Activated CD4-positive, alpha-beta T cell treated with anti-CD3 and anti-CD28 coated beads, Interleukin-2, amount 10 ng/mL, durations not matched to agents 7 days and 5 days (primary cell): ENCODE measurements at places on chromosomes 16 and 17. TPM values are rescaled to one million over a fixed set of nuclear protein-coding genes. Genes with fewer than 3 reads are reported as not detected.

DNA sequence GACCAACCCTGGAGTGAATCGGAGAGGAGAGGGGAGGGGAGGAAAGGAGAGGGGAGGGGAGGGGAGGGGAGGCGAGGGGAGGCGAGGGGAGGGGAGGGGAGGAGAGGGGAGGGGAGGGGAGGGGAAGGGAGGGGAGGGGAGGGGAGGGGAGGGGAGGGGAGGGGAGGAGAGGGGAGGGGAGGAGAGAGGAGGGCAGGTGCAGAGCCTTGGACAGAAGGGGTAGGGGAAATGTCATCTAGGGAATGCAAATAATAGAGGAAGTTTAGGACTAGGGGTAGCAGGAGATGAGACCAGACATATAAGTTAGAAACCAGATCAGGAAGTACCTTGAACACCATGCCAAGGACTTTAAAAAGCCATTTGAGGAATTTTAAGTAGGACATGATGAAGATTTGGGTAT lies 119.8 kb downstream of the RBFOX3 start:
- peaks cover 5% of the 10 kb centered on the region for H3K27me3 ChIP-seq
- H3K4me1 ChIP-seq: no peaks in the 10 kb centered on the region
- H3K36me3 ChIP-seq: no peaks in the 10 kb centered on the region
- DNase-seq: no peak
- H3K27ac ChIP-seq: no peak overlapping the region
- no peak overlapping the region for H3K4me3 ChIP-seq

Gene KRTAP4-3
- total RNA-seq: not detected

DNA sequence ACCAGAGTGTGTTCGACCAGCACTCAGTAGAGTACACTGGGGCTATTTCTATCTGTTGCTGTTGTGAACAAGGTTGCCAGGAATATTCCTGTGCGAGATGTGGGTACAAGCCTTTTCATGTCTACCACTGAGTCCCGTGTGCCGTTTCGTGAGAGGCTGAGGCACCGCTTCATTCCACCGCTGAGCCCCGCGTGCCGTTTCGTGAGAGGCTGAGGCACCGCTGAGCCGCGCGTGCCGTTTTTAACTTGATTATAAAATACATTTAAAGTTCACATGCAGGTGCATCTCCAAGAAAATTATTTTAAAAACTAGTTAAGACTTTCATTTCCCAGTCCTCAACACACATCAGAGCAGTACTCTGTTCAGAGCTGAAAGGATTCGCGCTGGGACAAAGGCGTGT lies 78.7 kb upstream of the ZNF750 start:
- no peak overlapping the region for H3K27ac ChIP-seq
- H3K36me3 ChIP-seq: peaks cover 20% of the 10 kb centered on the region
- no peak for DNase-seq
- no peaks in the 10 kb centered on the region for H3K27me3 ChIP-seq
- H3K4me1 ChIP-seq: peaks cover 13% of the 10 kb centered on the region

DNA sequence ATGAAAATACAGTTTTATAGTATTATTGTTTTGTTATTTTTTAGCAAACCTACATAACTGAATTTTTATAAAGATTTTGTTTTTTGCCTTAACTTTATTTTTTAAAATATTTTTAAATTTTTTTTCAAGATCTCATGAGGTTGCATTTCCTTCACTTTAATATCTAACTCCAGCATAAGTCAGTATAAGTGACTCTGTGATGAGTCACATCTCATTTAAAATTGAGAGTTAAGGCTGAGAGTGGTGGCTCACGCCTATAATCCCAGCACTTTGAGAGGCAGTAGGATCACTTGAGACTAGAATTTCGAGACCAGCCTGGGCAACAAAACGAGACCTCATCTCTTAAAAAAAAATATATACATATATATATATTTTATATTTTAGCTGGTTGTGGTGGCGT lies 44.0 kb downstream of the NLK start:
- no peak for DNase-seq
- H3K27ac ChIP-seq: no peak overlapping the region
- H3K36me3 ChIP-seq: peaks cover 5% of the 10 kb centered on the region
- no peak overlapping the region for H3K4me3 ChIP-seq
- H3K4me1 ChIP-seq: no peaks in the 10 kb centered on the region
- no peaks in the 10 kb centered on the region for H3K27me3 ChIP-seq

- peak overlapping the region; percentile 72 for H3K27ac ChIP-seq
- H3K36me3 ChIP-seq: no peaks in the 10 kb centered on the region
- DNase-seq: peak; percentile 82
- peaks cover 13% of the 10 kb centered on the region for H3K27me3 ChIP-seq
- peak overlapping the region; percentile 39 for H3K4me3 ChIP-seq
- peaks cover 46% of the 10 kb centered on the region for H3K4me1 ChIP-seq
Observed at GRCh38 chr16:57277586-57277985, 6.9 kb downstream of the PLLP start.

Gene HAP1
- total RNA-seq: 0.25 TPM

Gene MAP2K6
- 11.6 TPM for total RNA-seq

Gene KRT39
- total RNA-seq: not detected

DNA sequence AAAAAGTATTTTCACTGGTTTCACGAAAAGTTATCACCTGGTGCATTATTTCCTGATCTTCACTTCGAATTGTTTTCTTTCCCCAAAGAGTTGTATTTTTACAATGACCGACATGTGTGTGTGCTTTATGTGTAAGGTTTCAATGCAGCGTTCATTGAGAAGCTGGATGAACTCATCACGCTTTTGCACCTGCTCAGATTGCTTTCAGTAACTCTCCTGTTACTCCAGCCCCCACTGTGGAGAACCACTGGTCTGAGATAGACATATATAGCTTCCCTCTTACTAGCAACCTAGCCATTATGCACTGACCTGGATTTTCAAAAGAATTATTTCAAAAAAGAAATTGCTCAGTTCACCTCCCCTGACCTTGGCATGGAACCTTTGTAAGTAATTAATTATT lies 178.3 kb upstream of the CHMP6 start:
- no peak overlapping the region for H3K4me3 ChIP-seq
- peak overlapping the region; percentile 96 for H3K27ac ChIP-seq
- DNase-seq: no peak
- peaks cover 83% of the 10 kb centered on the region for H3K36me3 ChIP-seq
- H3K27me3 ChIP-seq: no peaks in the 10 kb centered on the region
- peaks cover 83% of the 10 kb centered on the region for H3K4me1 ChIP-seq

DNA sequence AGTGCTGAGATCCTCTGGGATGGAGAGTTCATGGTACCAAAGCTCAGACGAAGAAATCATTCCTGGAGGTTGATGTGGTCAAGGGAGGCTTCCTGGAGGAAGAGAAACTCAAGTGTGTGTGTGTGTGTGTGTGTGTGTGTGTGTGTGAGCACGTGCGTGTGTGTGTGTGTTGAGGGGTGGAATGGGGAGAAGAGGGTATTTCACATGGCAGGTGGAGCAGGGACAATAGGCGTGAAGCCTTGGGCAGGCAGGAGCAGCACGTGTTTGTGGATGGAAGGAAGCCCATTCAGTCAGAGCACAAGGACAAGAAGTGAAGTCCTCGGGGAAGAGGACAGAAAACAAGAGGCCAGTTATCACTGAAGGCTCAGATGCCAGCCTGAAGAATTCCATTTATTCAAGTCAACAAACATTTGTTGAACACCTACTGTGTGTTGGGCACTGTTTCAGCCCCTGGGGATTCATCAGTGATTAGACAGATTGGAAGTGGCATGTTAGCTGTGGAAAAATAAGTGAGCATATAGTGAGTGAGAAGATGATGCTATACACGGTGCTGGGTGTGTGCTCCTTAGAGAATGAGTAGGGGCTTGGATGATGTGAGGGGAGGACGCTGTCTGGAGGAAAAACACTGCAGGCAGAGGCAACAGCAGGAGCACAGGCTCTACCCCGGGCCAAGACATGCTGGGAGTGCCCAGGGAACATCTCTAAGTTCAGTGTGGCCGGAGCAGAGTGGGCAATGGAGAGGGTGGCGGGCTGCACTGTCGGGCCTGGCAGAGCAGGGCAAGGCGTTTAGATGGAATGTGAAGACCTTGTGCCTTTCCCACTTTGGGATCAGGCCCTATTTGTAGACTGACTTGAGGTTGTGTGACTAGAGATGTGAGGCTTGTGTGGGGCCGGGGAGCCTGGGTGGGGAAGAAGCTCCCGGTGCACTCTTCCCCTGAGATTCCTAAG lies 267.1 kb downstream of the CBLN1 start:
- no peak overlapping the region for H3K27ac ChIP-seq
- no peak for DNase-seq
- H3K36me3 ChIP-seq: no peaks in the 10 kb centered on the region
- H3K27me3 ChIP-seq: no peaks in the 10 kb centered on the region
- no peaks in the 10 kb centered on the region for H3K4me1 ChIP-seq
